ENCODE measurements at places on chromosomes 12 and 14.

- DNase-seq: peak; percentile 32
These were observed 33.7 kb downstream of the SYNE3 start for GRCh38 chr14:95482627-95483308.

DNA sequence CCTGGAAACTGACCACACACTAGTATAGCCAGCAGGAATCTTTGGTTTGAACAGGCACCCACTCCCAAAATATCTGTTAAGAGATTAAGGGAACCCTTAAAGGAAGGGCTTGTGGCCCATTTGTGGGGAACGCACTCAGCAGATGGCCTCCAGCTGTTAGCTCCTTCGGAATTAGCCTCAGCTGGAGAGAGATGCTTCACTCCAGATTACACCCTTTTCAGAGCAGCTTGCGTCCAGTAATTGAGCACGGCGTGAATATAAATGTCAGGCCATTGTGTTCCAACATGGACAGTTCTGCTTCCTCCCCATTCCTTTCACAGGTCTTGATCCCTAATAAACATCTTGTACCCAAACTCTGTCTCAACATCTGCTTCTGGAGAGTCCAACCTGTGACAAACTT is 397.8 kb downstream of the SEC23A start:
- DNase-seq: no peak

DNA sequence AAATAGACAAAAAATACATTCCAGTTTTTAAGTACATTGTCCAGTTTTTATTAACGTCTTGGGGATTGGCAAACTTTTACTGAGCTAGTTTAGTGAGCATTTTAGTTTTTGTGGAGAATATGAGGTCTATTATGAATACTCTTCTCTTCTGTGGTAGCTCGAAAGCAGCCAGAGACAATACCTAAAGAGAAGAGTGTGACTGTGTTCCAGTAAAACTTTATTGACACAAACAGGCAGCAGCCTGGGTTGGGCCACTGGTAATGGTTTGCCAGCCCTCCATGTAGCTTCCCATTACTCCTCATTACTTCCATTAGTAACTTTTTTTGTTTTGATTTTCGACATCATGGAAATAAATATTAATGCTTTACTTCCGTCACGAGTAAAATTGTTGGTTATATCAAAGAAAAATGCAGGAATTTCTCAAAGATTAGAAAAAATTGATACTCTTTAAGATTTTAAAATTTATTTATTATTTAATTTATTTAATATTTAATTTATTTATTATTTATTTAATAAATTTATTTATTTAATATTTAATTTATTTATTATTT is 19.6 kb downstream of the RMST start:
- no peak for DNase-seq

DNA sequence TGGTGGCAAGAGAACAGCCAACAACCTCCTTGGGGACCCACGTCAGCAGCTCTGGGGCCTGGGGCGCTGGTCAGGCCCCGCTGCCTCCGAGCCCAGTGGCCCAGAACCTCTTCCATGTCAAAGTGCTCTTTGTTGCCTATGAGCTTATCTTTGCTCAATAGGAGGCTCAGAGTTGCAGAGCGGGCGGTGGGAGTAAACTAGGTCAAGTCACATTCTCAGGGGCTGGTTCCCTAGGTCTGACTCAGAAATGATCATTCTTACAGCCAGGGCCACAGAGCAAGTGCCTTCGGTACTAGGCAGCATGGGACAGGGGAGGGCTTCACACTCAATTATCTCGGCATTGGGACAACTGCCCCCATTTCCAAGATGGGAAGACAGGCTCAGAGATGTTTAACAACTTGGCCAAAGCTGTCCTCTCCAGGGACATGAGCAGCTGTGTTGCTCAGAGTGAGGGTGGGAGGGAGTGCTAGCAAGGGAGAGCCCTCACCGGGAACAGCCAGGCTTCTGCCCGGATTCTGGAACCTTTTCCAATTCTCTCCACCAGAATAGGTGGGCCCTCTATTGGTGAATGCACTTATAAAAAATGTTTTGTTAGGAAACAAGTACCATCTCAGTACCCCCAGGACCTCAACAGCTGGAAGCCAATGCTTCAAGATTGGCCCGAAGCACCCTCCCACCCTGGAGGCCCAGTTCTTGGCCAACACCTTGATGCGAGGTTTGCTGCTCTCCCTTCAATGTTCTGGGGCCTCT is 11.9 kb downstream of the SLC25A29 start:
- DNase-seq: no peak

DNA sequence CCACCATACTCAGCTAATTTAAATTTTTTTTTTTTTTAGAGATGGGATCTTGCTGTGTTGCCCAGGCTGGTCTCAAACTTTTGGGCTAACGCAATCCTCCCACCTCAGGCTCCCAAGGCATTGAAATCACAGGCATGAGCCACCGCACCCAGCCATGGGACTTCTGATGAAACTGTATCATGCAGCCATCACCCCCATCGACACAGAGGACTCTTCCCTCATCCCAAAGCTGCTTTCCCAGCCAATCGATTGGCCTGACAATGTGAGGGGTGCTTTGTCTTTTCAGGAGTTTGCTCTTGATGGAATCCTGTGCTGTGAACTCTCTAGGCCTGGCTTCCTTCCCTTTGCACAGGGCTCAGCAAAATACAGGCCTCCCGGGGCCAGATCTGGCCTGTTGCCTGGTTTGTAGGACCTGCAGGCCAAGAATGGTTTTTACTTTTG is 59.6 kb upstream of the NCOR2 start:
- DNase-seq: no peak

All from SW480 (cell line).